Cardiac muscle cell (in vitro differentiated cells and primary cell): ENCODE measurements at places on chromosomes 1 and 21.

GRCh38 chr21:33394260-33394659 is 9.0 kb upstream of the IFNGR2 start:
- no peak for DNase-seq

- peak; percentile 41 for DNase-seq
These were observed 47.8 kb downstream of the PACC1 start for GRCh38 chr1:212366901-212367300.

DNA sequence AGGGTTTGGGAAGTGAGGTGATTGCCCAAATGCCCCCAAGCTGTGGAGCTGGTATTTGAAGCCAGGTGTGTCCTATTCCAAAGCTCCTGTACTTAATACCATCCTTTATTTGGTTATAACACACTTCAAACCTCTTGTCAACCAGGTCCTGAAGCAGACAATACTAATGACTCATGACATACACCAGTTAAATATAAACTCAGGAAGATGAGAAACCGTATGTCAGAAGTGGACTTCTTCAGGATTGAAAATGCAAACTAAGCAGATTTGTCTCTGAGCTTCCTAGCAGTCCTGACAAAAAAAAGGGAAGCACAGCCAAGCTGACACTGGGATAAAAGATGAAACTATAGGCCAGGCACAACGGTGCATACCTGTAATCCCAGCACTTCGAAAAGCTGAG is 70.6 kb downstream of the ALPL start:
- DNase-seq: no peak

DNA sequence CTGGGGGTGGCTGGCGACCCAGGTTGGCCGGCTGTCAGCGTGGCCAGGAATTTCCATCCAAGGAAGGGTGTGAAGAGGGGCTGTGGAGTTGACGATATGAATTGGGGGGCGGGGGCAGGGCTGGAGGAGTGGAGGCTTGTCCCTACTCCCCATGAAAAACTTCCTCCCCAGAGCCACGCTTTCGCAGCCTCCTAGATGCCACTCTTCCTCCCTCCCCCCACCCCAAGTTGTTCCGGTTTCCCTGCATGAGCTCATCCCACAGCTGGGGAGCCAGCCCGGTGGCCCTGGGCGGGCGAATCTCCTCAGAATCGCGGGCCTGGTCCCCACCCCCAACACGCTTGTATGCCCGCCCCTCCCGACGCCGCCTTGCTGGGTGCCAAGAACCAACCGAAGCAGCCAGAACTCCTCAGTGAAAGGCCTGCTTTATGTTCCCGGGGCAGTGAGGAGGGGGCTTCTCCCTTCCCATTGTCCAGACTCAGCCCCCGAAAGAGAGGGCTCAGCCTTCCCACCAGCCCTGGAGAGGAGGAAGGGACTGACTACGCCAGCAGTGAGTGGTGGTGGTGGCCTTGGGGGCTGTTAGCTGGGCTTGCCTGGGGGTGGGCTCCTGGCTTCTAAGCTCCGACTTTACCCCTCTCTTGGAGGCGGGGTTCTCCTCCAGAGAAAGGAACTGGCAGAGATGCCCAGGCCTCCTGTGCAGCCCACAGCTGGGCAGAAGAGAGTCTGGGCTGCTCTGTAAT is 1.8 kb upstream of the CSMD2 start:
- peak; percentile 17 for DNase-seq

- DNase-seq: no peak
These were observed 32.0 kb downstream of the VANGL2 start for GRCh38 chr1:160432371-160432786.

- DNase-seq: no peak
These were observed 450.4 kb downstream of the MATN1 start for GRCh38 chr1:30273021-30273325.

- DNase-seq: peak; percentile 77
These were observed 55.0 kb upstream of the PAXBP1 start for GRCh38 chr21:32826329-32827167.

DNA sequence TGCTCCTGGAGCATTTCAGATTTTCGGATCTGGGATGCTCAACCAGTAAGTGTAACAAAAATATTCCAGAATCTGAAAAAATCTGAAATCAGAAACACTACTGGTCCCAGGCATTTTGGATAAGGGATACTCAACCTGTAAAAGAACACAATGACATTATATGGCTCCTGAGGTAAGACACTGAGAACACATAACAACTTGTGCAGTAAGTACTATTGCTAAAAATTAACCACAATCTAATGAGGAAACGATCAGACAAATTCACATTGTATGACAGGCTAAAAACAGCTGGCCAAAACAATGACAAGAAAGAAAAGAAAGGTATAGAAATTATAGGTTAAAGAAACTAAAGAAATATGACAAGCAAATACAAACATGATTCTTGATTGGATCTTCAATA is 54.9 kb downstream of the LTN1 start:
- DNase-seq: no peak

DNA sequence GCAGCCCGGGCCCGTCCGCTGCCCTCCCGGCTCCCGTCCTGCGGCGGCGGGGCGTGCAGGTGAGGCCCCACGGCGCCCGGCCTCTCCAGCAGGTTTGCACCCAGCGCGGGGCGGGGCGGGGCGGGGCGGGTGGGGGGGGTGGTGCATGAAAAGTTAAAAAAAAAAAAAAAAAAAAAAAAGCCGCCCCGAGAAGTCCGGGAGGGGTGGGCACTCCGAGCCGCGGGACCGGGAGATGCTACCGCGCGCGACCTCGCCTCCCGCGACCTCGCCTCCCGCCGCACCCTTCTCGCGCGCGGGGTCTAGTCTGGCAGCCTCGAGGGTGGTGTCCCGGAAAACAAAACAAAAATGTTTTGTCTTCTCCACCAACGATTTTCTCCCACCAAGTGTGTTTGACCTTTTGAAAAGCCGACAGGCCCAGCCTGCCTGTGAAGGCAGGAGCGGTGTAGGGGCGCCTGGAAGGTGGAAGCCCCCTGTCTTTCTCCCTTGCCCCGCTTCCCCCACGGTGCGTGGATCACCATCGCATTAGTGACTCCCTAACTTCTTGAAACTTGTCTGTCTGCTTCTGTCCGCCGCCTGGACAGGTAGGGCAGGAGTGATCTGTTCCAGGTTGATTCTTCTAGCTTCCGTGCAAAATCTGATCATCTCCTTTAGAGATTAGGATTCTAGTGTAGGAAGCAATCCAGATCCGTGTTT is 569 bp downstream of the RCAN3 start:
- no peak for DNase-seq

DNA sequence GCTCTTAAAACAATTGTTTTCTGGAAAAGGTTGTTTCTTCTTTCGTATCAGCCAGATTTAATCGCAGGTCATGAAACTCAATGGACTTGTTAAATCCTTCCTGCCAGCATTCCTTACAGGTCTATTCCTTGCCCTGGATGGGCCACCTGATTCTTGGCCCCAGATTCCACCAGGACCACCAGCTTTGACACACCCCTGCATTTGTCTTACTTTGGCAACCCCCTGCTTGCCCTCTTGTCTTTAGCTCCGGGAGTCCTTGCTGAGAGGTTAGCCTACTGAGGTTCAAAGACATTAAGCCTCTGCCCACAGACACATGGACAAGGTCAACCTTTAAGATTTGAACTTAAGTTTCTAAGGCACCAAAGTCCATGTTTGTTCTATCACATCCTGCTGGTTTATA is 27.1 kb upstream of the DAB1 start:
- no peak for DNase-seq

DNA sequence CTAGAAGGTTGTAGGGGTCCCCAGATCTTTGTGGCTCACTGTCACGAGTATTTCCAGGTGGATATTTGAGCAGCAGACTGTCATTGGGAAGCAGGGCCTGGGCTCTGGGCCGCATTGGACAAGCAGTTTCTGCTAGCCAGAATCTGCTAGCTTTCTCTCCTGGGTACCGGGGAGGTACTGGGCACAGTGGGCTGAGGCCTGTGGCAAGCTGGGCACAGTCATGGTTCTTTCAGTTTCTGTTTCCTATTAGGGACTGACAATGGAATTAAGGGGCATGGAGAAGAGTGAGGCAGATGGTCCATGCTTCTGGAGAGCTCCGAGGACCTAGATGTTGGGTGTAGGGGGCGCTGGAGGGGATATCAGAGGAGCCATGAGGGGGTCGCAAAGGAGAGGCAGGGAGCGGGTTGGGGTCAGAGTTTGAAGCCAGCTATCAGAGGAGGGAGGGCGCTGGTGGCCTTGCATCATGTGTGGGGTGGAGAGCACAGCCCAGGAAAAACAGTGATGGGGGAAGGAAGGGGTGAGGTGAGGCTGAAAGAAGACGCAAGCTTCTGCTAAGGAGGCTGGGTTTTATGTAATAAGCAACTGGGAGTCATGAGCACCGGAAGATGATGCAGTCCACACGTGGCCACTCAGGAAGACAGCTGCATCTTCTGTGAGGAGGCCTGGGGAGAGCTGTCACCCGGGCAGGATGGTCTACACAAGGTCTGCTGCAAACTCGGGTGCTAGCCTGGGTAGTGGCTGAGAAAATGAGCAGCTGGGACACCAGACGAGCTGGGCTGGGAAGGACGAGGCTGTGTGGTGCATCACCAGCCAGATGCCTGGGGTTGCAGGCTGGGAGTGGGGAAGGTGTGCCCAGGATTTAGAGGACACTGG is 72.7 kb downstream of the IER5 start:
- no peak for DNase-seq

DNA sequence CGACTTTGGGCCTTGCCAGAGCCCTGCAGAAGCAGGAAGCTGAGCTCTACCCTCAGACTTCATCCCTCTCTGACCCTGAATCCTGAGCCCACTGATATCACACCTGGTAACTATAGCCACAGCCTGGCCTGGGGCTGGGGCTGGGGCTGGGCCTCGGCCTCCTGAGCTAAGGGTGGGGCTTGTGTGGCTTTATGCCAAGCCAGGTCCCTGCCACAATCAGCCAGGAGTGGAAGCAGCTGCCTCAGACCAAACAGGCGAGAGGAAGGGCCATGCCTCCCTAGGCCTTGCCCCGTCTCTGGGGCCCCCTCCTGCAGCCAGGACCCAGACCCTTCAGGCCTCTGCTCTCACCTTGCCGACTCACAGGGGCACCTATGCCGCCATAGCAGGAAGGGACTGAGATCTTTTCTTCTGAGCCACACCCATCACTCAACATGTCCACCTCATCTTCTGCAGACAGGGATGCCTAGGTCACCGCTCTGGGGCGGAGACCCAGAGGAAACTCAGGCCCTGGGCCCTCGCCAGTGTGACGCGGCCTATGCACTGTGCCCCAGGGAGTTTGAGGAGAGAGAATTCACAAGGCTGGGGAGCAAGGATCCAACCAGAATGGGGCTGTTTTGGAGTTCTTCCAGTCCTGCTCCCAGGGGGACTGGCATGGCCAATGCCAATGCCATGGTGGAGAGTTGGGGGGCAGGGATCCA is 5.7 kb downstream of the UBXN11 start:
- no peak for DNase-seq

GRCh38 chr1:98322086-98322485 is 339.4 kb upstream of the SNX7 start:
- peak; percentile 15 for DNase-seq

- no peak for DNase-seq
These were observed 578.8 kb downstream of the KCNT2 start for GRCh38 chr1:196029410-196029809.

GRCh38 chr21:42349420-42350317 is 1.1 kb downstream of the TFF2 start:
- DNase-seq: no peak

- peak; percentile 83 for DNase-seq
These were observed at the start of gene SAMD13 for GRCh38 chr1:84301004-84301784. Gene SAMD13, plus strand, starts transcription at chr1:84301708. Its CDS starts 1,527 bp downstream, at chr1:84303235.

GRCh38 chr21:15229390-15229789 is 164.6 kb upstream of the NRIP1 start:
- peak; percentile 70 for DNase-seq

DNA sequence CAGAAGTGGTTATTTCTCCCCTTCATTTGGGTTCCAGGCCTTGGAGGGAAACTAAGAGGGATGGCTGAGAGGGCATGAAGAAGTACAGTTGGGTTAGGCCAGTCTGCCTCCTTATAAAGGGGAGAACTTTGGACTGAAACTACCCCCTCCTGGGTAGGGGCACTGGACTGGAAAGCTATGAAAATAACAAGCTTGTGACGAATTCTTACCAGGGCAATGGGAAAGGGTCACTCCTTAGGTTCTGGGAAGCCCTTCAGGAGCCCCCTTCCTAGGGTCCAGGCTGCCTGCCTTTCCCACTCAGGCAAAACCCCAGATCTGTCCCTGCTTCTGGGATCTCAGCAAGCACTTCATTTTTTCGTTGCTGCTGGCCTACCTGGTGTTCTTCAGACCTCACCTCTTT is 9.8 kb upstream of the P3R3URF start:
- DNase-seq: no peak

GRCh38 chr1:165659581-165659895 is 28.5 kb downstream of the MGST3 start:
- DNase-seq: no peak

DNA sequence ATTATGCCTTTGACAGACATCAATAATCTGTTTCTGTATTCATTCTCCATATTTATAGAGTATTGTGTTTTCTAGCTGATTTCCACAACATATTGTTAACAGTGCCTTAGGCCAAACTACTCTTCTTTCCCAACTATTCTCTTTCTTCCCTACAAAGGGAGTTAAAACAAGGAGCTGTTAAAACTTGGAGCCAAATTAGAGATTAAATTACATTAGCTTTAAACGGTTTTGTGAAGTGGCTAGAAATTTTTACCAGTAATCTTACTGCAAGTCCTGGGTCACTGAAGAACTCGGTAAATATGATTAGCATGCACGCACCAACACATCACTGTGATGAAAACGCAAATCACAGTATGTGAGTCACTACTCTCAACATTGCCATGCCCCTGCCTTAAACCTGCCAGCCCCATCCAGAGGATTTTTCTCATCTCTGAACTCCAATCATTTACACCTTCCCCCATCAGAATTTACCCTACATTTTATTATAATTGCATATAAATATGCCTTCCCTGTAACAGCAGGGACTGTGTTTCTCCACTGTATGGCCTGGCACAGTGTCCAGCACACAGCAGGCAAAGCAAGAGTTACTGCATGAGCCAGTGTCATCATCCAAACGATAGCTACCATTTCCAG is 1.5 kb upstream of the PRDX6 start:
- DNase-seq: peak; percentile 63

- DNase-seq: peak; percentile 89
These were observed 8.8 kb upstream of the CEP85 start for GRCh38 chr1:26225033-26225831.

DNA sequence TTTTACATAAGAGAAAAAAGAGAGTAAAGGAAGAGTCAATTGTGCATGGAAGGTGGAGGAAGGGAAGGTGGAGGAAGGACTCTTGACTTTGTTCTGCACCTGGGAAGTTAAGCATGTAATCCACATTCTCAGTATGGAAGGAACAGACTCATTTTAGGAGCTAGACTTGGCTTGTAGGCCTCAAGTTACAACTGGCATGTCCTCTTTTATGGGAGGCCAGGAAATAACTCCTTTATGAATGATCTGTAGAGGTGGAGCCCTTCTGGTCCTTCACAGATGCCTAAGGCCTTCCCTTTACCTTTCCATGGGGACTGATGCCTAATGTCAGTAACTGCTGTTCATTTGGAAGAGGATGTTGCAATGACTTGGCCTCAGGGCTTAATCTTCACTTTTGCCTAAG is 29.4 kb upstream of the CCSAP start:
- DNase-seq: no peak
